ENCODE measurements at places on chromosomes 13 and 19.

DNA sequence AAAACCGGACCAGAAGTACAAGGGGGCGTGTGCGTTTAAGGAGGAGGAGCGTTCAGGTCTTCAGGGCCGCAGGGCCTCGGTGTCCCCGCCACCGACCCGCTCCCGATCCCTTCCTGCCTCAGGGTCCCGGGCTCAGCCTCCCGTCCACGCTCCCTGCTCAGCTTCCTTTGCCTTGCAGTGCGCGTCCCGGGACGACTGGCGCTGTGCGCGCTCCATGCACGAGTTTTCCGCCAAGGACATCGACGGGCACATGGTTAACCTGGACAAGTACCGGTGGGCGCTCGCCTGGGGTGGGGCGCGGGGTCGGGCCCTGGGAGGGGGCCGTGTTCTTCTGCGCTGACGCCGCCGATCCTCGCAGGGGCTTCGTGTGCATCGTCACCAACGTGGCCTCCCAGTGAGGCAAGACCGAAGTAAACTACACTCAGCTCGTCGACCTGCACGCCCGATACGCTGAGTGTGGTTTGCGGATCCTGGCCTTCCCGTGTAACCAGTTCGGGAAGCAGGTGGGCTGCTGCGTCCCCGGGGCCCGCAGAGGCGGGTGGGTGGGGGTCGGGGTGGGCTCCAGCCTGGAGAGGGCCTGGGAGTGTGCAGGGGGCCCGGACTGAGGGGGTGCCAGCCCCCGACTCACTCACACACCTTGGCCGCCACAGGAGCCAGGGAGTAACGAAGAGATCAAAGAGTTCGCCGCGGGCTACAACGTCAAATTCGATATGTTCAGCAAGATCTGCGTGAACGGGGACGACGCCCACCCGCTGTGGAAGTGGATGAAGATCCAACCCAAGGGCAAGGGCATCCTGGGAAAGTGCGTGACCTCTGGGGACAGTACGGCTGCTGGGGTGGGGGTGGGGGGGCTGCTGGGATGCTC is 1.4 kb downstream of the GPX4 start:
- no peak for DNase-seq

DNA sequence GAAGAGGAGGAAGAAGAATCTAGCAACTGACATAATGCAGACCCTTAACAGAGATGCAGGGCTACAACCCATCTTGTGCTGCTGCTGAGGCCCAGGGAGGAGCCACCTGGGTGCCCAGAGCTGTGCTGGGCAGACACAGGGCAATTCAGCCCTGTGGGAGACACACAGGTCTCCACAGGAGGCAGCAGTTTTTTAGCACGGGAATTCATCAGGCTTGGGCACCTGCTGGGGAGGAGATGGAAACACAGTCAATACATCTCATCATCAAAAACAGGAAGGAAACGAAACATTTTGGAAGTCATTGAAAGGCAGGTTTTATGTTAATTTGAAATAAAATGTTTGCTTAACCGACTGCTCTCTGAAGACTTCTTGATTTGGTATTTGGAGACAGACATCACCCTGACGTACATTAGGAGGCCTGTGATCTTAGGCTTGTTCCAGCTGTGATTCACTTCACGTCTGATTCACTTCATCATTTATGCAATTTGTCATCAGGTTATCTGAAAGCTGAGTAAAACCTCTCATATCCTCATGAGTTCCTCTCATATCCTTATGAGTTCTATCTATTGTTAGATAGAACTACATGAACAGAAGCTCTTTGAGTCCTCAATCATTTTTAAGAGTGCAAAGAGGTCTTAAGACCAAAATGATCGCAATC is 77.4 kb downstream of the CYSLTR2 start:
- DNase-seq: no peak

DNA sequence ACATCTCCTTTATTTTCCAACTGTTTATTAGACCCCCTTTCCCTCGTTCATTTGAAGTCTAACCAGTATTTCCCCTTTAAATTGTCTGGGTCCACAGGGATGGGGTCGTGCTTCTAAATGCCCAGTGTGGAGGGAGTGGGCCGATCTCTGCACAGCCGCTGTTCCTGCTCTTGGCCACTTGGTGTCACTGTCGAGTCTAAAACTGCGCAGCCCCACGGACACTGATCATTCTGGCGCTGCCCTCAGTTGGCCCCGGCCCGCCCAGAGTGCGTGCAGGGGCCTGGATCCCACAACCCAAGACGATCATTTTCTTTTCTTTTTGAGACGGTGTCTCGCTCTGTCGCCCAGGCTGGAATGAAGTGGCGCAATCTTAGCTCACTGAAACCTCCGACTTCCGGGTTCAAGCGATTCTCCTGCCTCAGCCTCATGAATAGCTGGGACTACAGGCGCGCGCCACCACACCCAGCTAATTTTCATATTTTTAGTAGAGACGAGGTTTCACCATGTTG is 12.0 kb downstream of the WDR88 start:
- peak; percentile 59 for DNase-seq

DNA sequence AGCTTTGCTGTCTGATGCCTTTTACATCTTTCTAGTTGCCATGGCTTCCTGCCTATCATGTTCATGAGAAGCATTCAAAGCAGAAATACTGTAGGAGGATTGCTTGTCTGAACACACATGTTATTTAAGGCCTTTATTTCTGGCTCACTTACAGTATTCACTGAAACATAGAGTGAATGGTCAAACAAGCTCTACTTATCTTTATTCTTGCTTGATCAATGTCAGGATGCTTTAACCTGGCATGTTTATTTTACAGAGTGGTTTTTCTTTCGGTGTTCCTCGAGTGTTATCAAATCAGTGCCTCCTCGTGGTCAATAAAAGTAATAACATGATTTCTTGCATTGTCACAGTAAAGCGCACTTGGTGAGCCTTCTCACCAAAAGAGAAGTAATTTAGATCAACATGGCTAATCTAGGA is 73.5 kb upstream of the PCDH17 start:
- no peak for DNase-seq

DNA sequence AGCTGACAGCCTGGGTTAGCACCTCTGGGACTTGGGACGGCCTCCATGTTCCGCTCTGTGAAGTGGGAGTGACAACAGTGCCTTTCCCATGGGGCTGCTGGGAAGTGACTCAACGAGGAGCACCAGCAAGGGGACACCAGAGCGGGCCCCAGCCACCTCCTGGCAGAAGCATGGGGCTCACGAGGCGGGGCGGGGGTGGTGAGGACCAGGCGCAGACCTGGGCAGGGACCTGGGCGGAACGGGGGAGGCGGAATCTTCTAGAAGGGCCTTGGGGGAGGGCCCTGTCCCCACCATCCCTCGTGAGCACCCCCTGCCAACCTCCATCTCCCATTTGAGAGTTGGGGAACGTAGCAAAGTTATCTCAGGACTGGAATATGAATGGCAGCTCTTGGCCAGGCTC is 37.9 kb downstream of the KDM4B start:
- DNase-seq: no peak

- DNase-seq: no peak
Measured at GRCh38 chr19:56566904-56567273, 379 bp upstream of the ZNF470 start.

DNA sequence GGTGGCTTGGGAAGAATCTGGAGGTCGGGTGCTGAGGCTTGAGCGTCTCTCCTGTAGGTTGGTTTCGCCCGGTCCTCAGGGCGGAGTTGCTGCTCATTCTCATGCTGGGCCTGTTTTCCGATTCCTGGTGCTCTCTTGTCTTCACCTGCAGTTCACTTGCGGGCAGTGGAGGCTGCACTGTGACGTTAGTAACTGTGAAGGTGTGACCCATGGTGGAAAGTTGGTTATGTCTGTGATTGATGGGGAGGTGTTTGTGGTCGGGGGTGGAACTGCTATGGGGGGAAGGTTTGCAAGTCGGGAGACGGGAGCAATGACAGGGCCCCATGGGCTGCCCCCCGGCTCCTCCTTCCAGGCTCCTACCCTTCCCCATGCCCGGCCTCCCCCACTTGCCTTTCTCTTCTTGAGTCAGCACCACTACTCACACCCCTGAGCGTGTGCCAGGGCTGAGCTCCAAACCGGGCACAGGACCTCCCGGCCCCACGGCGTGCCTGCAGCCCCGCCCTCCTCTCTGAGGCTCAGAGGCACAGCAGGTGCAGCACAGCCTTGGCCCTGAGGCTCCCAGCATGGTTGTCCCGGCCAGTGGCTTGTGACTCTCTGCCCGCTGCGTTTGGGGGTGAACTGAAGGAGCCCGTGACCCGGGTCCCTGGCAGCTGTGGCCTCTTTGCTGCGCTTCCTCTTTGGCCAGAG is 79.1 kb downstream of the ATP11A start:
- DNase-seq: no peak

DNA sequence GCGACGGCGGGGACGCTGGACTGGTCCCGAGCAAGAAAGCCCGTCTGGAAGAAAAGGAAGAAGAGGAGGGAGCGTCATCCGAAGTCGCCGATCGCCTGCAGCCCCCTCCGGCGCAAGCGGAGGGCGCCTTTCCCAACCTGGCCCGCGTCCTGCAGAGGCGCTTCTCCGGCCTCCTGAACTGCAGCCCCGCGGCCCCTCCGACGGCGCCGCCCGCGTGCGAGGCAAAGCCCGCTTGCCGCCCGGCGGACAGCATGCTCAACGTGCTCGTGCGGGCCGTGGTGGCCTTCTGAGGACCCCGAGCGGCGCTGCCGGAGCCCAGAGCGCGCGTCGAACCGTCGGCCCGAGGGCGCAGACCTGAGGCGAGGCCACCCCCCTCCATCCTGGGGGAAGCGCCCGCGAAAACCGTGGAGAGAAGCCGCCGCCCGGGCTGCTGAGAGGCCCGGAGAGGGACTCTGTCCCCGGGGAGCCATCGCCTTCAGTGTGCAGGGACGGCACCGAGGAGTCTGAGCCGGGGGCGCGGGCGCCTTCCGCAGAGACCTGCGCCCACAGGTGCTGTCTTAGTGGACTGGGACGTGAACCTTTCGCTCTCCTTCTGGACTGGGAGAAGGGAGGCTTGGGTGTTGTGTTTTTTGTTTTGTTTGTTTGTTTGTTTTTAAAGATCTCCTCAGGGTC is 3.5 kb downstream of the IER2 start:
- no peak for DNase-seq

GRCh38 chr19:39845584-39845932 is 621 bp downstream of the FBL start:
- no peak for DNase-seq

GRCh38 chr13:30186634-30187415 is 120.5 kb downstream of the KATNAL1 start:
- no peak for DNase-seq

DNA sequence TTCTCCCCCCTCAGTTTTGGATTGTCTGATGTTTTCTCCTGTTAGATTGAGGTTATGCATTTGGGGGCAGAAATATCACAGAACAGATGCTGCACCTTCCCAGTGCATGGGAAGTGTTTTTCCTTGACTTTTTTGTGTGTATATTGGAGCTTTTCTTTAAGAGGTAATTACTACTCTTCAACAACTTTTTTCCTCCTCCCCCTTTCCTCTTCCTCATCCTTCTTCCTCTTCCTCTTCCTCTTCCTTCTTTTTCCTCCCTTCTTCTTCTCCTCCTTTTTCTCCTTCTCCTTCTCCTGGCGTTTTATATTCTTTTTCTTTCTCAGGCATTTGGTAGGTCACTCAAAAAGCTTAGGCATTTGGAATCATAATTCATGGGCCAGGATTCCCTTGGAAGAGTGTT is 18.1 kb upstream of the SPATA13 start:
- DNase-seq: no peak

- no peak for DNase-seq
Measured at GRCh38 chr19:36110487-36111199, at the start of gene OVOL3. Gene OVOL3 (plus strand): TSS chr19:36111143. CDS start chr19:36111203, 60 bp downstream.

DNA sequence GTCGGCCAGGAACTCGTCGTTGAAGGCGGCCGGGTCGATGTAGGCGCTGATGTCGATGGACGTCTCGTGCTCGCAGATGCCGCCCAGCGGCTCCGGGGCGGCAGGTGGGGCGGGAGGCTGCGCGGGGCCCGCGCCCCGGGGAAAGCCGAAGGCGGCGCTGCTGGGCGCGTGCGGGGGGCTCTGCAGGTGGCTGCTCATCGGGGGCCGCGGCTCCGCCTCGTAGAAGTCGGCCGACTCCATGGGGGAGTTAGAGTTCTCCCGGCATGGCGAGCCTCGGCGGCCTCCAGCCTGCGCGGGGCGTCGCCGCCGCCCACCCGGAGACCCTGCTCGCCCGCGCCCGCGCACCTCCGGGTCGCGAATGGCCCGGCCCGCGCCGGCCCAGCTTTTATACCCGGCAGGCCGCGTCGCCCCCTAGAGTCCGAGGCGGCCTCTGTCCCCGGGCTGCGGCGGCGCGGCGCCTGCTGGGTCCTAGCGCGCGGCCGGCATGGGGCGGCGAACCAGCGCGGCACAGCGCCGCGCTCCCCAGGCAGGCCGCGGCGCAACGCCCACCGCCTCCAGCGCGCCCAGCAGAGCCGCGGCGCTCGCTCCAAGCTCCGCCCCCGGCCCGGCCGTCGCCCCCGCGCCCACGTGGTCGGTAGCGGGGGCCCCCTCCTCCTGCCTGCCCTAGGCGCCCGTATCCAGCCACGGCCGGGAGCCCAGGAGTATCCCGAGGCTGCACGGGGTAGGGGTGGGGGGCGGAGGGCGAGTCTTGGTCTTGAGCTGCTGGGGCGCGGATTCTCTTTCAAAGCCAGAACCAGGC is at the start of gene CEBPA:
CEBPA (minus strand) TSS at position 360 of the 799 bp plus-strand sequence; CDS start at position 240, 120 bp downstream.
- DNase-seq: no peak

DNA sequence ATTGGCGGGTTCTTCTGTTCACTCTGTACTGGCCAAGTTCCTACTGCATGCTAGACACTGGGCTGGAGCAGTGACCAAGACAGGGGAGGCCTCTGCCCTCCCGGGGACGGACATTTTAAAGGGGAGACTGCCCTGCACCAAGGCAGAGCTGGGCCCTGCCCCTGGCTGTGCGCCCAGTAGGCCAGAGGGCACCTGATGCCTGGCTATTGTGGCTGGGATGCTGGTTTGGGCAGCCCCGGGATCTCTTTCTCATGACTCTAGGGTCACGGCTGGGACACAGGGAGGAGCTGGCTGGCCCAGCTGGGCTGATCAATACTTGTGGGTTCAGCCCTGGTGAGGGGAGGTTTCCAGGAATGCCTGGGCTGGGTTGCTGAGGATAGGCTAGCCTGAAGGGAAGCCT is 17.7 kb downstream of the LIPE start:
- DNase-seq: no peak

DNA sequence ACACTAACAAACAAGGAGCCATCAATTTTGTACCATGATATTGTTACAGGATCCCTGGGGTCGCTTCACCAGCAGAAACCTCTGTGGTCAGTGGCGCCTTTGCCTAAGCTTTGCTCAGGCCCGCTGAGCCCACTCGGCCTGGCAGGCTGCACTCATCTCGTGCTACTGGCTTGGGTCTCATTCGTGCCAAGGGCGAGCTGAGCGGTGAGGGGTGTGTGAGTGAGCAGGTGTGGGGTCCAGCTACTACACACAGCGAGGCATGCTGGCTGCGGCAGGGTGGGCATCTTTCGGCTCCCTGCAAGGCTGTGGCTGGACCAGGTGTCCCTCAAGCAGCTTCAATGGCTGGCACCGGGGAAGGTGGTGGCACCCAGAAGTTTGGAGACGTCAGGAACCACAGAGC is 19.1 kb downstream of the CPB2 start:
- no peak for DNase-seq

- DNase-seq: no peak
Measured at GRCh38 chr13:58838615-58839014, 1207.1 kb downstream of the PCDH17 start.
